ENCODE measurements at places on chromosomes 4 and X.

GRCh38 chr4:73753215-73753614 lies 12.8 kb downstream of the CXCL8 start:
- no peak for DNase-seq

DNA sequence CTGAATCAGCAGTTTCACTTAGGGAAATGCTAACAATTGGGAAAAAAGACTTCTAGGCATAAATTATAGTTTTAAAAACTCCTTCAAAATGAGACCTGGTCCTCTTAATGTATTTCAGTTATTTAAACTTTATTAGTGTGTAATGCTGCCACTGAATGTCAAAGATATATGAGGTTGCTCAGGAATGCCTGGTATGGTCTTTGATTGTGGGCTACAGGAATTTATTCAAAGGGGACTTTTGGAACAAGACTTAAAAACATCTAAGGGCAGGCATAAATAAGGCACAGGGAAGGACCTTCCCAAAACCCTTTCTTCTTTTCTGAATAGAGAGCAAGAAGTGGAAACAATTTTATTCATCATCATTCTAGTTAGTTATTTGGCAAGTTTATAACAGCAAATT lies 439.1 kb downstream of the TLL1 start:
- no peak for DNase-seq

GRCh38 chr4:8773124-8773931 lies 98.3 kb downstream of the HMX1 start:
- no peak for DNase-seq

GRCh38 chr4:112944006-112944405 lies 105.4 kb upstream of the ANK2 start:
- DNase-seq: no peak

GRCh38 chr4:152246659-152247058 lies 289.2 kb downstream of the FBXW7 start:
- peak; percentile 19 for DNase-seq

- no peak for DNase-seq
These were observed 606.5 kb downstream of the MAGEB5 start for GRCh38 chrX:26822448-26822847.

GRCh38 chrX:11619441-11619840 lies 46.3 kb downstream of the ARHGAP6 start:
- DNase-seq: no peak

- DNase-seq: no peak
These were observed 158.0 kb downstream of the KCNIP4 start for GRCh38 chr4:21790438-21791029.

DNA sequence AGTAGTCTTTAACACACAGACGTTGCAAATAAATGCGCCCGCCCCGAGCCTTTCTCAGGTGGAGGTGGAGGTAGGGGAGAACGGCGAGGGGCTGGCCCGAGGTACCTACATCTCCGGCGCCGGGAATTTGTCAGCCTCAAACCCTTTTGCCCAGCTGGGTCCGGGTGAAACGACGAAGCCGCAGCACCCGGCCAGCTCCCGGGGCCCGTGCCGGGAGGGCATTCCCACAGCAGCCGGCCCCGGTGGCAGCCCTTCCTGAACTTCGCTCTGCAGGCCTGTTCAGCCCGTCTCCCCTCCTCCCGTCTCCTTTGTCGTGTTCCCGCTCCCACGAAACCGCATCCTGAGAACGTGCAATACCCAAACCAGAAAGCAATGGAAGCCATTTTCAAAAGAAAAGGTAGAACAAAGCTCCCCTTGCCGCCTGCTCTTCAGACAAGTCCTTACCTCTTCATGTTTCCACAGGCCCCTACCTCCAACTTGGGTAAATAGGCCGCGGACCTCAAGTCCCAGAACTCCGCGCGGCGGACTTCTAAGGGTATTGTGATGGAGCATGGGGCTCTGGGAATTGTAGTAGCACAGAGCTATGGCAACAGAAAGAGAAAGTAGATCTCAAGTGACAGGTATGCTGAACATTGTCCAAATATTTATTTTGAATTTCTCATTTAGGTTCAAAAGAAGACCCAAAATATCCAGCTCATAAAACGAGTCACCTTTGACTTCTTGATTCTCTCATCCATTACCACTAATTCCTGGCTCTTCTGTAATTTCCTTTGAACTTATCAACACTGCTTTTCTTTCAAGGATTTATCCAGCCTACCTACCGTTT lies at the start of gene RBM41:
TSS of gene RBM41 (minus strand) at position 501 of the 826 bp plus-strand sequence. CDS start at position 452, 49 bp downstream.
- DNase-seq: peak; percentile 78

GRCh38 chr4:26290321-26290720 lies 30.5 kb upstream of the RBPJ start:
- DNase-seq: no peak

- no peak for DNase-seq
These were observed 7.8 kb upstream of the GPR82 start for GRCh38 chrX:41716222-41716621.

GRCh38 chrX:15056044-15056443 lies 182.8 kb downstream of the MOSPD2 start:
- no peak for DNase-seq

DNA sequence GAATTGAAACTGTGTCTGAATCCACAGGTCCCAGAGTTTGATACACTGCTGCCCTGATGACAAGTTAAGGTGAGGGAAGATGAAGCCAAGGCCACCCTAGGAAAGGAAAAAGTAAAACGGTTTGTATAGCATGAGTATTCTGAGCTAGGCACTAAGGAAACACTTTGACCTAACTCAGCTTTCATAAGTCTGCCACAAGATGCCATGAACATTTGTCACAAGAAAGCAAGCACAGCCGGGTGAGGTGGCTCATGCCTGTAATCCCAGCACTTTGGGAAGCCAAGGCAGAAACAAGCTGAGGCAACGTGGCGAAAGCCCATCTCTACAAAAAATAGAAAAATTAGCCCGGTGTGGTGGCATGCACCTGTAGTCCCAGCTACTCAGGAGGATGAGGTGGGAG lies 34.2 kb downstream of the ELOVL6 start:
- DNase-seq: no peak

DNA sequence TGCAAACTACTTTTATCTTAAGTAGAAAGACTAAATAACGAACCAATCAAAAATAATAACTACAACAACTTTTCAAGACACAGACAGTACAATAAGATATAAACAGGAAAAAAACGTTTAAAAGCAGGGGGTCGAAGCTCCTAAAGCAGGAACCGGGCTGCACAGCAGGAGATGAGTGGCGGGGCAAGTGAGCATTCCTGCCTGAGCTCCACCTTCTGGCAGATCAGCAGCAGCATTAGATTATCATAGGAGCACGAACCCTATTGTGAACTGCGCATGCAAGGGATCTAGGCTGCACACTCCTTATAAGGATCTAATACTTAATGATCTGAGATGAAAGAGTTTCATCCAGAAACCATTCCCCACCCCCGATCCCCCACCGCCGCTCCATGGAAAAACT lies 146.2 kb downstream of the TEX11 start:
- DNase-seq: no peak

Measured in CD4-positive, alpha-beta T cell treated with Interleukin-1 beta for 1 hour (primary cell).